ENCODE measurements at places on chromosomes 2 and 18.

- no peak for DNase-seq
These were observed 277 bp upstream of the INPP1 start for GRCh38 chr2:190343089-190343535.

DNA sequence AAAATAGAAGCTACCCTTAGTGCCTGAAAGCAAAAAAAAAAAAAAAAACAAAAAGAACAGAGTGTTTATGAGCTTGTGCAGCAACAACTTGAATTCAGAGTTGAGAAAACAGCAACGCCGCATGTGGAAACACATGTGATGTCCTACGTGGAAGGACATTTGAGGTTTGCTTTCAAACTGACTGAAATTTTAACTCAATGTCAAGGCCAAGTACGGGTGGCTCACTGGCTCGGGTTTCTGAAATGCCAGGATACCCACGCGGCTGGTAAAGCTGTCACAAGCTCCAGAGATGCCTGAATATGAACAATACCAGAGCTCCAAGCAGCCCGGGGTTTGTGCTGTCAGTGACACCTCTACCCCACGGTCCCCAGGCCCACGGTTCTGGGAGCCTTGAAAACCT lies 72.2 kb upstream of the THOC1 start:
- no peak for DNase-seq

DNA sequence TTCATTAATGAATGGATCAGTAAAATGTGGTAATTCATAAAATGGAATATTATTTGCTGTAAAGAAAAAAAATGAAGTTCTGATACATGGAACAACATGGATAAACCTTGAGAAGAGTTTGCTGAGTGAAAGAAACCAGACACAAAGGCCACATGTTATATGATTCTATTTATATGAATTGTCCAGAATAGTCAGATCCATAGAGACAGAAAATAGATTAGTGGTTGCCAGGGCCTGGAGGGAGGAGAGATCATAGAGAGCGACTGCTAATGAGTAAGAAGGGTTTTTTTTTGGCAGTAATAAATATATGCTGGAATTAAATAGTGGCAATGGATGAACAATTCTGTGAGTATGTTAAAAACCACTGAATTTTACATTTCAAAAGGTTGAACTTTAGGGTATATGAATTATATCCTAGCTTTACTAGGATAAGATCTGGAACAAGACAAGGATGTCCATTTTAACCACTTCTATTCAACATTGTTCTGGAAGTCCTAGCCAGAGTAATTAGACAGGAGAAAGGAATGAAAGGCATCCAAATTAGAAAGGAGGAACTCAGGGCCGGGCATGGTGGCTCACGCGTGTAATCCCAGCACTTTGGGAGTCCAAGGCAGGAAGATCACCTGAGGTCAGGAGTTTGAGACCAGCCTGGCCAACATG lies 48.8 kb downstream of the MAPRE2 start:
- DNase-seq: no peak

- DNase-seq: no peak
These were observed 10.0 kb upstream of the ALLC start for GRCh38 chr2:3647831-3648651.

GRCh38 chr18:63427558-63427957 lies 5.3 kb upstream of the VPS4B start:
- no peak for DNase-seq

GRCh38 chr2:102703305-102703704 lies 58.5 kb upstream of the TMEM182 start:
- no peak for DNase-seq

GRCh38 chr2:135600915-135601314 lies 69.6 kb downstream of the R3HDM1 start:
- DNase-seq: no peak

DNA sequence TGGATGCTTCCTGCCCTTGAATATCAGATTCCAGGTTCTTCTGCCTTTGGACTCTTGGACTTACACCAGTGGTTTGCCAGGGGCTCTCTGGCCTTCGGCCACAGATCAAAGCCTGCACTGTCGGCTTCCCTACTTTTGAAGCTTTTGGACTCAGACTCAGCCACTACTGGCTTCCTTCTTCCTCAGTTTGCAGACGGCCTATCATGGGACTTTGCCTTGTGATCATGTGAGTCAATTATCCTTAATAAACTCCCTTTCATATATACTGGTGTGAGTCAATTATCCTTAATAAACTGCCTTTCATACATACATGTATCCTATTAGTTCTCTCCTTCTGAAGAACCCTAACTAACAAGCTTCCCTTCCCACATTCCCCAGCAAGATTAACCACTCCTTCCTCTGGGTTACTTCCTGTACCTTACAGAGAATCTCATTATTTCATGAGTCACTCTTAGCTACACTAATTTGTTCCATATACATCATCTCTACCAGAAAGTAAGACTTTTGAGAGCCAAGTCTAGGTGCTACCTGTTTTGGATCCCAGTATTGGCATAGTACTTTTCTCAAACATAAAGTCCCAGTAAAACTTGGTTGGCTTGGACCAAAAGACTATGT lies 31.3 kb upstream of the LRATD1 start:
- no peak for DNase-seq

GRCh38 chr2:159903443-159904126 lies 105.6 kb upstream of the CD302 start:
- peak; percentile 65 for DNase-seq

GRCh38 chr2:119715409-119716283 lies 36.6 kb downstream of the TMEM177 start:
- no peak for DNase-seq

GRCh38 chr2:46849046-46849715 lies 66.4 kb downstream of the MCFD2 start:
- no peak for DNase-seq

DNA sequence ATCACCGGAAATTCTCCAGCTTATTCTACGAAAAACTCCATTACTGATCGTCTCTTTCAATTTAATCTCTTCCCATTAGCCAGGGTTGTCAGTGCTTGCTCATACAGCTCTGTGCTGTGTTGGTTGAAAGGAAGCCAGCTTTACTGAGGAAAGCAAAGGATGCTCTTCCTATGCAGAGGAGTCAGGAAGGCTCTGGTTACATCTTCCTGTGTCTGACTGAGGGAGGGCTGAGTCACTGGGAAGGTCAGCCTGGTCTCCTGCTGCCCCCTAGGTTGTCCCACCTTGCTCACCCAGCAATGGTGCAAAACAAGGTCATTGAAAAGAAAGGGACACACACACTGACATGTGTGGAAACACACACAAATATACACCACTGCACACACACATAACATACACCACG lies 975.6 kb downstream of the DCDC2C start:
- DNase-seq: no peak

DNA sequence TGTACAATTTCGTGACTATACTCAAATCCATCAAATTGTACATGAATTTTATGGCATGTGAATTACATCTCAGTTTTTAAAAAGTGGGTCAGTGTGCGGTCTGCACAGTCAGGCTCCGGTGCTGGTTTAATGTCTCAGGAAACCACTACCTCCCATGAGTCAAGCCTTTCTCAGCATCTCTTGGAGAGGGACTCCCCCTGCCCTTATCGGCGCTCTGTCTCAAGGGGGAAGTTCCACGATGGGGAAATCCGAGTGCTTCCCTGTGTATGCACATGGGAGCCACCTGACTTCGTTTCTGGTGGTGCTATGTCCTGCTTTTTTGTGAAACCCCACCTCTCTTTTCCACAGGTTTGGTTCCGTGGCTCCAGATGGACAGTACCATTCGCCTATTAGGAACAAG lies 72.5 kb downstream of the ACOXL start:
- DNase-seq: peak; percentile 74

DNA sequence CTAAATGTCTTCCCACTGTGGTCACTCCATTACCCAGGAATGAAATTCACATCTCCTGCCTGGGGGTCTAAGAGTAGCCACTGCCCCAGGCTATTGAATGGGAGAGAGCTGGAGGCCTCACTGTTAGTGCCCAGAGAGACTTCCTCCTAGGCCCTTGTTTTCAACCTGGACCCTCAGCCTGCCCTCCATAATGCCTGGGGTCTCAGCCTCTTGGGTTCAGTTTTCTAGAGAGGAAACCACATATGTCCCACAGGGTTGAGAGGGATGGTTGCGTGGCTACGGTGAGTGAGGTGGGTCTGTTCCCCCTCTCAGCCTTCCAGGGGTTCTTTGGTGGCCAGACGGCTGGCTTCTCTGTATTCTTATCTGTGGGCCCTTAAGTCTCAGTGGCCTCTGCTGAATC lies 43.4 kb downstream of the SPATS2L start:
- DNase-seq: no peak

- peak; percentile 19 for DNase-seq
These were observed 97.9 kb upstream of the GPR45 start for GRCh38 chr2:105143467-105144151.

GRCh38 chr18:58911766-58912165 lies 47.1 kb downstream of the ZNF532 start:
- DNase-seq: no peak
